Spleen (tissue), 13 donors: ENCODE measurements at places on chromosomes 6 and 20. TPM values are rescaled to one million over a fixed set of nuclear protein-coding genes. Genes with fewer than 3 reads are reported as not detected.

- H3K4me3 ChIP-seq: peak overlapping the region; percentile 20
- H3K36me3 ChIP-seq: no peaks in the 10 kb centered on the region
- no peak for DNase-seq
- no peaks in the 10 kb centered on the region for H3K4me1 ChIP-seq
- no peak overlapping the region for H3K27ac ChIP-seq
Measured at GRCh38 chr20:24109537-24109936, 121.0 kb upstream of the GGTLC1 start.

DNA sequence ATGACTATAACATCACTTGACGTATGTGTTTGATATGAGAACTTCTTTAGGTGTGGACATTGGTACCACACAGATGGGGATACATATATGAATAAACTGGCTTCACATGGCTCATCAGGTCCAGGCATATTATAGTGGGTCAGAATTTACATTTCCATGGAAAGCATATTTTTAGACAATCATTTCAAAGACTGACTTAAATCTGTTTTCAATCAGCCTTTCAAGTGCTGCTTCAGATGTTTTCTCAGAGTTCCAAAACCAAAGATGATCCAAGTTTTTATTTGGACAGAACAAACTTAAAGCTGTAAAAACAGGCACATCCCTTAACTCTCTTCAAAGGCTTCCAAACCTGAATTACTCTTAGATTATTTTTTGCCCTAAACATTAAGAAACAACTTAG lies 88.1 kb downstream of the PRSS35 start:
- no peaks in the 10 kb centered on the region for H3K4me1 ChIP-seq
- H3K27me3 ChIP-seq: no peaks in the 10 kb centered on the region
- H3K4me3 ChIP-seq: no peak overlapping the region
- H3K36me3 ChIP-seq: no peaks in the 10 kb centered on the region
- DNase-seq: no peak

GRCh38 chr6:34543421-34543820 lies 12.7 kb downstream of the SPDEF start:
- no peak for DNase-seq
- no peaks in the 10 kb centered on the region for H3K27me3 ChIP-seq
- no peak overlapping the region for H3K4me3 ChIP-seq
- H3K36me3 ChIP-seq: no peaks in the 10 kb centered on the region
- no peaks in the 10 kb centered on the region for H3K4me1 ChIP-seq

Gene PRR18
- polyA plus RNA-seq: not detected

Gene DEFB124
- 0.24 TPM for polyA plus RNA-seq
